ENCODE measurements at places on chromosomes 5 and 9.

DNA sequence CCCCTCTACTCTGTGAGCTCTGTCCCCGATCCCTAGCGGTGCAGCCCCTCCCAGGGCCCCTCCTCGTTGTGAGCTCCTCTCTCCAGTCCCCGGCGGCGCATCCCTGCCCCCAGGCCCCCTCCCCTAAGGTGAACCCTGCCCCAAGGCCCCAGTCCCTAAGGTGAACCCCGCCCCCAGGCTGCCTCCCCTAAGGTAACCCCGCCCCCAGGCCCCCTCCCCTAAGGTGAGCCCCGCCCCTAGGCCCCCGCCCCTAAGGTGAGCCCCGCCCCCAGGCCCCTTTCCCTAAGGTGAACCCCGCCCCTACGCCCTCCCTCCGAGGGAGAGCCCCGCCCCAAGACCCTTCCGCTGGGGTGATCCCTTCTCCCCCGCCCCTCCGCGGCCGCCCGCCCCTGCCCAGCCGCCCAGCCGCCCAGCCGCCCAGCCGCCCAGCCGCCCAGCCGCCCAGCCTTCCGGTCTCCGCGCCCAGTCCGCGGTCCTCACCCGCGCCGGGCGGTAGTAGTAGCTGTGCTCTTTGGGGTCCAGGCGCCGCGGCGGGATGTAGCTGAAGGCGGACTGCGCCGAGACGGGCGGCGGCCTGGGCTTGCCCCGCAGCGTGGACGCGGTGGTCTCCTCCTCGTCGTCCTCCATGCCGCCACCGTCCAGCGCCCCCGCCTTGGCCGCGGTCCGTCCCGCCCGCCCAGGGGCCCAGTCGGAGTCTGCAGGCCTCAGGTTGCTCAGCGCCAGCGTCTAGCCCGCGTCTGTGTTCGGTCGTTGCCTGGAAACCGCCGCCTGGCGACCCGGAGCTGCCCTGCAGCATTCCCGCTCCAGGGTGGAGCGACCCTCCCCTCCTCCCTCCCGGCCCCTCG is at the start of gene CFAP90:
CFAP90 (minus strand) TSS at position 739 of the 845 bp plus-strand sequence; CDS start at position 627, 112 bp downstream.
- peak; percentile 60 for DNase-seq

- no peak for DNase-seq
Measured at GRCh38 chr9:15461601-15462000, 38.9 kb downstream of the SNAPC3 start.

GRCh38 chr5:174251305-174252000 is 205.9 kb downstream of the NSG2 start:
- DNase-seq: no peak

- DNase-seq: no peak
Measured at GRCh38 chr9:38335686-38336085, 56.8 kb upstream of the ALDH1B1 start.

DNA sequence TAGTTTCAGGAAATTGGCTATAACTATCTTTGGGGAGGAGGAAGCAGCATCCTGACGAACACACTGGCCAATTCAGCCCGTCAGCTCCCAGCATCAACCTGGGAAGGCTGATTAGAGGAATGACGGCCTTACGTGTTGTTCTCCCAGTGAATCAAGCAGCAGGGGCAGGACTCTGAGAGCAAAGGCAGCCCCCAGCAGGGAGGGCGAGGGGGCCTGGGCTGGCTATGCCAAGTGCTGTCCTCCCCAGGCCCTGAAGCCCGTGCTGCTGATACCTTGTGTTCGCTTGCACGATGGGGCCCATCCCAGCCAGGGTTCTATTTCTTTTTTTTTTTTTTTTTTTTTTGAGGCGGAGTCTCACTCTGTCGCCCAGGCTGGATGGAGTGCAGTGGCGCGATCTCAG is 254.1 kb downstream of the FSTL4 start:
- DNase-seq: no peak

DNA sequence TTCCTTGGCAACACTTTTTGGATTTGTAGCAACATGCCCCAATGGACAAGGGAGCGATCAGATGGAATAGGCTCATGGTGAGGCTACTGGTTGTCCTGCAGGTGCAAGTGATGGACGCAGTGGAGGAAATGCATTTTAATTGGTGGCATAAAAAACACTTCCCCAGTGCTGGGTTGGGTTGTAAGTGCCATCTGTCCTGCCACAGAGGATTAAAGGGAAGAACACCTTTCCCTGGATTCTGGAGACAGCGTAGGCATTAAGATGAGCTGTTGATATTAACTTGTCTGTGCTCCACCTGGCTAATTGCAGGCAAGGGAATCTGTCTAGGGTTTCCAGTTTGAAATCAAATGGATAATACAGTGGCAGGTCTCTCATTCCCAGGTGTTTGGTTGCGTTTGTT is 173.4 kb downstream of the ZNF462 start:
- DNase-seq: no peak

- no peak for DNase-seq
Measured at GRCh38 chr9:38029915-38030638, 39.0 kb downstream of the SHB start.

- DNase-seq: no peak
Measured at GRCh38 chr5:153006681-153007080, 483.8 kb upstream of the GRIA1 start.

- no peak for DNase-seq
Measured at GRCh38 chr9:27385606-27386322, 88.8 kb upstream of the EQTN start.

DNA sequence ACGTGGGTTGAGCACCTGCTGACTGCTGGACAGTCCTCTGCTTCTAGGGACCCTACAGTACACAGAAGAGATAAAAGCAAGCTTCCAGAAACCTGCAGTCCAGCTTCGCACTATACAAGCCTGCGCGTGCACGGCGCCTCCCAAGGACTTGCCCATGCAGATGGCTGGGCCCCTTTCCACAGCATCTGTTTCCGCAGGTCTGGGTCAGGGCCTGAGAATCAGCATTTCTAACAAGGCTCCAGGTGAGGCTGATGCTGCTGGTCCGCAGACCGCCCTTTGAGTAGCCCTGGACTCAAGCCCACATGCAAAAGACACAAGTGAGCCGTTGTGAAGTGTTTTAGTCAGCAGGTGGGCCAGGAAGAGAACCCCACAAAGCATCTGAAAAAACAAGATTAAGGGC is 133.1 kb downstream of the HSD17B3 start:
- DNase-seq: no peak

- no peak for DNase-seq
Measured at GRCh38 chr5:170480260-170480659, 23.6 kb upstream of the KCNIP1 start.

- no peak for DNase-seq
Measured at GRCh38 chr5:118597543-118597942, 390.8 kb downstream of the DTWD2 start.

GRCh38 chr5:76333571-76333970 is 69.5 kb upstream of the IQGAP2 start:
- no peak for DNase-seq

DNA sequence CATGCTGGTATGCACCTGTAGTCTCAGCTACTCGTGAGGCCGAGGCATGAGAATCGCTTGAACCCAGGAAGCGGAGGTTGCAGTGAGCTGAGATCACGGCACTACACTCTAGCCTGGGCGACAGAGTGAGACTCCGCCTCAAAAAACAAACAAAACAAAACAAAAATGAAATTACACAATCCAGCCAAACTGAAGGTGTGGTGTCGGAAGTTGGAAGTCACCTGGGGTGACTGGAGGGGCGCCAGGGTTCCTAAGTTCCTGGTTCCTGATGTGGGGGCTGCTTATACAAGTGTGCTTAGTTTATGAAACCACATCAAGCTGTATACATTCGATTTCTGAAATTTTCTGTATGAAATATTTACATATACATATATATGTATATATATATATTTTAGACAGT is 3.7 kb upstream of the DOLPP1 start:
- no peak for DNase-seq

DNA sequence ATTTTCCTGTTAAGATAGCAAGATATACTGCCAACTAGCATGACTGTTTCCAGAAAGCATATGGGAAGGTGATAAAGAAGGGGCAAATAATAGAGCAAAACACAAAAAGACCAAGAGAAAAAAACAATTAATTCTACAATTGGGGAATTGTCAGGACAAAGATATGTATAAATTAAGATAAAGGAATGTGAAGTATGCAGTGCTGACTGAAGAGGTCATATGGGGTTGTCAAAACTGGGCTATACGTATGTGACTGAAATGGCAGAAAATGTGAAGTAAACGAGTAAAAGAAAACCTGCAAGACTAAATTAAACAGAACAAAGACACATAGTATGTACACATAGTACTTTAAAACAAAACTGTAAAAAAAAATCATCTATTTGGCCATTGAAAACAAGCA is 222.3 kb downstream of the ARL15 start:
- no peak for DNase-seq

DNA sequence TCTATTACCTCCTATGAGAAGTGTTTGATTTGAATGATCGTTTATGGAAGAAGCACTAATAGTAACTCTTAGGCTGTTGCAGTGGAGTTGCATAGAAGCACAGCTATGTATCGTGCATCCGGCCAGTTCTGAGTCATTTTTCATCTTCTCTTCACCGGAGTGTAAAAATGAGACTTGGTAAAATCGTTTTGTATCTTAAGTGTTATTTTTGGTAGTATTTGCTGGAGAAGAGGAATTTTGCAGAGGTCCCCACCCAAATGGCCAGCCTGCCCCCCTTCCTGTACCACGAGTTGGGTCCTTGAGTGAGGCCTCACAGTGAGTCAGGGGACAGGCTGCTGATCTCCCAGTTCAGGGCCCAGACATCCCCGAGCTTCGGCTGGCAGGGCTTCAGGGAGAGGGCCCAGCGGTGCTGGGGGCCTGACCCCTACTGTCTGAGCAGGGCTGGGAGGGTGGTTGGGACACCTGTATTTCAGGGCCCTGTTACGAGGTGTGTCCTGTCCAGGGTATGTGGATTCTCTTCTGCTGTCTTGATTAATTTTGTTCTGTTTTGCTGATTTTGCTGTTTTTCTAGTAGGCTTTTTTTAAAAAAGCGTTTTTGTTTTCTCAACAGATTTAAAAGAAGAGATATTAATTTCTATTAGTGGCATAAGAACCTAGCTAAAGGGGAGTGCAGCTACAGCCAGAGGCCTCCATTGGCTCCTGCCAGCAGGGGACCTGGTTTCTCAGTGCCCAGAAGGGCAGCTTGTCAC is 210.8 kb downstream of the TRIO start:
- DNase-seq: no peak

- DNase-seq: no peak
Measured at GRCh38 chr9:21634951-21635350, 152.8 kb upstream of the IFNE start.

DNA sequence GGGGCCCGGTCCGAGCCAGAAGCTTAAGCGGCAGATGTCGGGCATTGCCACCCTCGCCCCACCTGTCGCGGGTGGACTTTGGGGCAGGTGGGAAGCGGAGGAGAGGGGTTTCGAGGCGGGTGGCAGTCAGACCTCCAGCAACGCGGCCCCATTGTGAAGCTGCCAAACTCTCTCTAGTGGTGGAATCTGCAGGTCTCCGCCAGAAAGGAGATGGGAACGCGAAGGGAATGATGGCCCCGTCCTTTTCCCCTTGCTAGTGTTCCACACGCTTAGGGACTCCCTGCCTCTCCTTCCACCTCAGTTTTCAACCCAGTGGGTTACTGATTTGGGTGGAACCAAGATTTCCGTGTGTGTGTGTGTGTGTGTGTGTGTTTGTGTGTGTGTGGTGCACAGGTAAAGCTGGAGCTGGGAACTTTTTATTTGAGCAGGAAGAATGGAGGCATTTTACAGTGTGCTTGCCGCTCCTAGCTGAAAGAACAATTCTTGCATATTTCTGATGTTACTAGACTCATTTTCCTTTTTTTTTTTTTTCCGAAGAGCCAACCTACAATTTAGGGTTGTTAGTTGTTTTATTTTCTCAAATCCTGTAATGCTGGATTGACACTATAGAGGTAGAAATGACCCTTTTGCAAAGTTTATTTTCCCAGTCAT is 1.3 kb downstream of the MACIR start:
- DNase-seq: peak; percentile 48

DNA sequence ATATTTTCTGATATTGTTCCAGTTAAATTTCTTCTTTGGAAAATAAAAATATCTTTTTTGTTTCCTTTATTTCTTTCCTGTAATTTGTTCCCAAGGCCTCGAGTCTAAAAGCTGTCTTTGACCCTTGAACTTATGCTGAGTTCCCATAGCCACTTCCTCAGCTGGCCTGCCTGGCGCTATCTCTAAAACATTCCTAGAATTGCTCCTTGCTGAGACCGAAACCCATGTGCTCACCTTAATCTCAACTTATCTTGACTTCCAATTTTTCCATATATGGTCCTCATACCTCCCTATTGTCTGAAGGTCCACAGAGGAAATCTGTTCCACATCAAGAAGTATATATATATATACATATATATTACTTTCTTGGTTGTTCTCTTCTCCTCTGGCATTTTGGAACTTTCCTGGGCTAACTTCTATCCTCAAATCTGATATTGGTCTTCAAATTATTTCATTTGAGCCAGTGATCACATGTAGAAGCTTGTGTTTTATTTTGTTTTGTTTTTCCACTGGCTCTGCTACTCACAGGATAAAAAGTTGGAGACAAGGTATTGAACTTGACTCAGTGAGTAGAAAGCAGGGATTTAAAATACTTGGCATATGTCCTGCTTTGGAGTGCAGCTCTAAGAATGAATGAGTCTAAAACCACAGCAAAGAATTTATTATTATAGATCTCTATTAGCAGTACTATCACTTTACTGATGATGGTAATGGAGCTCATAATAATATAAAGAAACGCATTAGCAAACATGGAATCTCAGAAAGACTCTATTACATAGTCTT is 45.2 kb downstream of the ENC1 start:
- peak; percentile 92 for DNase-seq

GRCh38 chr9:36566813-36567221 is 5.9 kb upstream of the MELK start:
- peak; percentile 48 for DNase-seq

DNA sequence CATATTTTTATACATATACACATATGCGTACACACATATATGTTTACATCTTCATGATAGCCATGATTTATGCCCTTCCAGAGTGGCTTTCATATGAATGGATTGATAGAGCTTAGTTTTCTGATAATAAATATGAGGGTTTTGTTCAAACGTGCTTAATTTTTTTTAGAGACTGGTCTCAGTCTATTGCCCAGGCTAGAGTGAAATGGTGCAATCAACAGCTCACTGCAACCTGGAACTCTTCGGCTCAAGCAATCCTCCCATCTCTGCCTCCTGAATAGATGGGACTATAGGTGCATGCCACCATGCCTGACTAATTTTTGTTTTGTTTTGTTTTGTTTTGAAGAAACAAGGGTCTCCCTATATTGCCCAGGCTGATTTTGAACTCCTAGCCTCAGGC is 48.6 kb upstream of the ZSWIM6 start:
- no peak for DNase-seq

DNA sequence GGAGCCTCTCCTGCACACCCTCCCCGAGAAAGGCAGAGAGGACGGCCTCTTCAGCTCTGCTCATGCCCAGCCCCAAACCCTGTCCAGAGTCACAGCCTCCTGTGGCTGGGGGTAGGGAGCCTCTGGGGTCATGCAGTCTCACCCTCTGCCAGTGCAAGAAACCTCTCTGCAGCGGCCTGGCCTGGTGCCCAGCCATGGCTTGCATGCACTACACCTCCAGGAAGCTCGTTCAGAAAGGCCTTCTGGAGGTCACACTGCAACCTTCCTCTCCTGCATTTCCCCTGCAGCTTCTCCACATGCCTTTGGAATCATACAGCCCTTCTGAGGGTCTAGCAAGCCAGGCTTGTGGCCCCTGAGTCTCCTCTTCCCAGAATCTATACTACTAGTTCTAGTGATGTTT is 17.9 kb downstream of the CSF1R start:
- peak; percentile 20 for DNase-seq

GRCh38 chr5:75034137-75034739 is 18.1 kb downstream of the GCNT4 start:
- DNase-seq: no peak

- DNase-seq: peak; percentile 55
Measured at GRCh38 chr5:143402553-143403333, 743 bp downstream of the NR3C1 start.

- no peak for DNase-seq
Measured at GRCh38 chr5:66354422-66354821, 210.3 kb downstream of the SREK1 start.

GRCh38 chr5:14718778-14719177 is 54.3 kb downstream of the OTULIN start:
- no peak for DNase-seq
